ENCODE measurements at places on chromosomes 12 and 14.
A peak's percentile ranks its signal among the peaks of the same experiment; 100 is the strongest.

DNA sequence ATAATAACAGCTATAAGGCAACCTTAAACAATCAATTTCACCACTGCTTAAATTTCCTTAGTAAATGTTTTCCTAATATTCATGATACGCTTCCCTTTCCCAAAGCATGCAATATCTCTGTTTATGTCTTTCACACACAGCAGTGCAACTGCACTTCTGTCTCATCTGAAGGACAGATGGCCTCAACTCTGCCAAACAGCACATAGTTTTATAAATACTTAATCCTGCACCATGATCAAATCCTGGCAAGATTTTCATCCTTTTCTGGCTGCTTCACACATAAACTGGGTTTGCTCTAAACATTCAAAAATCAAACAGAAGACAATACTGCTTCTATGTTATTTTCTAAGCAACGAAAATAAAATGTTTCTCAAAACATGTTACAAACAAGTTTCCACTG is 266.3 kb downstream of the ITPR2 start:
- DNase-seq = no peak

GRCh38 chr12:50181691-50182090 is 14.5 kb upstream of the CERS5 start:
- no peak for DNase-seq

DNA sequence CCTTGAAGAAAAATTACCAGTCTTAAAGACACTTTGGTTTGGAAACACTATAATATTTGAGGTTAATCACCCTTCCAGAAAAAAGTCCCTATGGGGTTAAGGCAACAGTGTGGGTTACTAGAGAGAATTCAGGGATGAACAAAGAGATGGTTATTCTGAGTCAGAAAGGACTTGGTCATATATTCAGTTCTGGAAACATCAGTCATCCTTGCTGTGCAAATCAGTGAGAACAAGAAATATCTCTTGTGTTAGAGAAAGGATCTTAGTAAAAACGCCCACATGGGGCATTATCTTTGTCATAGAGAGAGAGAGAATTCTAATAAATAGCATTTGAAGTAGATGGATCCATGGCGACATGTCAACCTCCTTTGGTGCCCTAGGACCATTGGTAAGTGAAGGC is 59.4 kb upstream of the E2F7 start:
- DNase-seq = peak; percentile 32

GRCh38 chr12:99476956-99477355 is 170.6 kb upstream of the GARIN6 start:
- no peak for DNase-seq

- no peak for DNase-seq
Observed at GRCh38 chr12:32476446-32476845, 77.1 kb downstream of the FGD4 start.

- DNase-seq = no peak
Observed at GRCh38 chr14:65042731-65043372, 56.2 kb downstream of the FNTB start.

Data from choroid plexus epithelial cell (primary cell).